Type B pancreatic cell (in vitro differentiated cells): ENCODE measurements at places on chromosomes 11 and 22.

- no peak for DNase-seq
Measured at GRCh38 chr11:86978756-86979608, 23.8 kb upstream of the FZD4 start.

- DNase-seq: no peak
Measured at GRCh38 chr11:15726893-15727519, 612.3 kb downstream of the INSC start.

- DNase-seq: no peak
Measured at GRCh38 chr11:3380706-3381545, 2.0 kb upstream of the ZNF195 start.

- DNase-seq: no peak
Measured at GRCh38 chr11:124970925-124971324, 16.9 kb downstream of the CCDC15 start.

DNA sequence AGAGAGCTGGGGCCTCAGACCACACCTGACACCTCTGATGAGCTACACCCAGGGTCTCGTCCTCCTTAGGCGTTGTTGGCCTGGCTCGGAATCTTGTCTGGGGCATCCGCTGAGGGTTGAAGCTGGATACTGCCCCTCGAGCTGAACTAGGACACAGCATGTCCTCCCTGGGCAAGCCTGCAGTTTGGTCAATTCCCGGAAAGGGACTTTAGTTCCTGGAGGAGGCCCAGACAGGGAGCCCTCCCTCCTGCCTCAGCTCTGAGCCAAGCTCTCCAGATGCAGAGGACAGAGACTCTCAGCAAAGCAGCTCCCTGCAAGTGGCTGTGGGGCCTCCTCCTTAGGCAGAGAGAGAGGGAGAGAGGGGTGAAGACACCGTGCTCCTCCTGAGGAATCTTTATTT lies 4.9 kb downstream of the APOL3 start:
- DNase-seq: no peak

GRCh38 chr11:60155931-60156330 lies 27.0 kb downstream of the MS4A6A start:
- no peak for DNase-seq

- no peak for DNase-seq
Measured at GRCh38 chr11:128796270-128796669, 70.8 kb downstream of the KCNJ1 start.

GRCh38 chr11:120121914-120122473 lies 15.9 kb downstream of the TRIM29 start:
- no peak for DNase-seq
